NCI-H1105 treated with DMSO at 0.1 percent for 48 hours (cell line): ENCODE measurements at places on chromosomes 5 and 9.

DNA sequence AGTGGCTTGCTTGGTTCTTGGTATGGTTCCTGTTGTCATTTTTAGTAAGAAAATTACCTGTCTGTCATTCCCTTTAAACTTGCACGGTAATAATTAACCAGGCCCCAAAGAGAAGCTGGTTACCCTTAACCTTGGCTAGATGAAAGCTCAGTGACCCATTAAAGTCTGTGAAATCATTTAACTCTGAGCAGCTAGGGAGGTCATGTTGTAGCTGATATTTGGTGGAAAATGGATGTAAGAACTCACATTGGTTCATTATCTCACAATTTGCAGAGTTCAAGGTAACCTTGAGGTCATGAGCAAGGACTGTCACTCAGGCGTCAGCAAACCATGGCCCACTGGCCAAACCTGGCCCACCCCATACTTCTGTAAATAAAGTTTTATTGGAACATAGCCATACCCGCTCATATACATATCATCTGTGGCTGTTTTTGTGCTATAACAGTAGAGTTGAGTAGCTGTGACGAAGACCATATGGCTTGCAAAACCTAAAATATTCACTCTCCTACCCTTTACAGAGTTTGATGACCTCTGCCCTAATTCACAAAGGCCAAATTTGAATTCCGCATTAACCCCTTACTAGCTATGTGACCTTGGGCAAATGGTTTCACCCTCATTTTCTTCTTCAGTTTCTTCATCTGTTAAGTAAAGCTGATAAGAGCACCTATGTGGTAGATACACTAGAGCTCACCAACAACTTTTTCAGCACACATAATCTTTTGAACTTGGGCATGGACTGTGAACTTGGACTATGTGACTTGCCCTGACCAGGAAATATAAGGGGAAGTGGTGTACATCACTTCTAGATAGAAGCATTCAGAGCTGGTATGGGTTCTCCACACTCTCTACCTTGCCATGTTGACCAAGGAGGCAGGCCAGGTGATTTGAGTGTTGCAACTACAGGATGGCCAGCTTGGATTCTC lies 61.5 kb upstream of the CPEB4 start:
- no peak for DNase-seq

DNA sequence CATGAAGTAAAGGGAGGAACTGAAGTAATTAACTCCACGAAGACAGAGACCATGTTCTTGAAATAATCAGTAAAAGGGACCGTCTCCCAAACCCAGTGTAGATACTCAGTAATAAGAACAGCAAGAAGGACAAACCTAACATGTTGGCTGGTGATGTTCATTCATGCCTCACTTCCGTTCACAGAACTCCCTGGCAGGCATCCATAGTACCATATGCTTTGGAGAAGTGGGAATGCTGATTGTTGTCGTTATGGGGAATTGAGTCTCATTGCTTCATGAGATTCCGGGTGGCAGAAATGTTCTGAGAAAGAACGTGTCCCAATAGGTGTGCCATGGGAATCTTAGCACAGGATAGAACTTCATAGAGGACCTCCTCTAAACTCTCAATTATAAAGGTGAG lies 452.3 kb downstream of the ZSWIM6 start:
- DNase-seq: no peak

- no peak for DNase-seq
Measured at GRCh38 chr5:151757233-151758140, 944 bp downstream of the ATOX1 start.

DNA sequence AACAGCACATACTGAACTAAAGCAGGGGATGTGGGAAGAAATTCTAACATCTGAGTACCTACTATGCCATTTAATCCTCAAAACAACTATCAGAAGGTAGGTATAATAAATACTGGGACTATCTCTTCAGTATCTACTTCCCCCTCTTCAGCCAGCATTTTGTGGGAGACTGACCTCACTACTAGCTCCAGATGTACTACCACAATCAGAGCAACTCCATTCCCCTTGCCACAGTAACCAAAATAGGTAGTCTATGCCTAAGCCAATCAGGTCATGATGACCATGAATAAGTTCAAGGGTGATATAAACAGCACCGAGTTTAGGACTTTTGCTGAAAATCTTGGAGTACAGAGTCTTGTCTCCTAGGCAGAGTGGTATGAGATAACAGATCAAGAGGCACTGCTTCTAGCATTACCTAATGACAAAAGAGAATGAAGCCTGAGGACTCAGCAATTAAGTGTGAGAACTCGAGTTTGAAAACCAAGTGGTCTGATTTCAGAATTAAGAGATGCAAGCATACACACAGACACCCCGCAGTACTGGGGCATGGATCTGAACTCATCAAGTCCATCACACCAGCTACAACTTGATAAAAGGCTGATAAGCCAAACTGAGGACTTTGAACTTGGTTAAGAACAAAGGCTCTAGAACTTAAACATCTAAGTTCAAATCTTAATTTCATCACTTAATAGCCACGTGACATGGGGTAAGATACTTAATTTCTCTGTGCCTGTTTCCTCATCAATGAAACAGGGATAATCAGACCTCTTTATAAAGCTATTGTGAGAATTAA lies 9.7 kb downstream of the FNIP1 start:
- DNase-seq: no peak

- no peak for DNase-seq
Measured at GRCh38 chr5:9437741-9438240, 108.1 kb downstream of the SEMA5A start.

- no peak for DNase-seq
Measured at GRCh38 chr5:149724130-149724840, 5.8 kb upstream of the PPARGC1B start.

GRCh38 chr5:79333852-79334557 lies 98.1 kb downstream of the JMY start:
- no peak for DNase-seq

- no peak for DNase-seq
Measured at GRCh38 chr9:110847671-110848070, 179.1 kb downstream of the MUSK start.

GRCh38 chr9:107070586-107070985 lies 207.6 kb downstream of the ZNF462 start:
- no peak for DNase-seq
